Stimulated activated CD8-positive, alpha-beta memory T cell treated with anti-CD3 and anti-CD28 coated beads, Interleukin-15, amount 100 ng/mL, for 24 hours (primary cell): ENCODE measurements at places on chromosomes 2 and 18.

DNA sequence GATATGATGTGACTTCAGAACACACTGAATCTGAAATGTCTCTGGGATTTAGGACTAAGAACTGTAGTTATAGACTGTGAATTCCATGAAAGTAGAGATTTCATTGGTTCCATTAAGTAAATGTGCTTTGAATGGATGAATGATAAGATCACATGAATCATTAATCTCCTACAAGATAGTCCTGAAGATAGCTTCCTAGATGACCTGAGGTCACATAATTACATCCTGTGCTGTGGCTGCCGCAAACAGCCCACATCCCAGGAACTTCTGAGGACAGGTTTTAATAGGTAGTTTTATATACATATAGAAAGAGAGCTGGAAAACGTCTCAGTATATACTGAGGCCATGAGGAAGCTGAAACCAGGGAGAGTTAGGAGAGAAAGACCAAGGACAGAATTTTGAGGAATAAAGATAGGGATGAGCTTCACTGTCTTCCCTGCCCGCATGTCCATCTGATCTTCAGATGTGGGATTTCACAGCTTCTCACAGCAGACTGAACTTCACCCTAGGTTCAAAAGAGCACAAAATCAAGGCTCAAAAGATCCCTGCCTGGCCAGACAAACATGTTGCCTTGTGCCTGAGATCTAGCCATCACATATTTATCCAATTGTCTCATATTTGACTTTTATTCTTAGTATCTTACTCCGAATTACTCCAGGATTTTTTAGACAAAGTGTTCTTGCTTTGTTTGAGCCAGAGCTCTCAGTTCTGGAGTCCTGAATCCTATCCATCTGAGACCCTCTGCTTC, 188.2 kb downstream of the IRS1 start:
- DNase-seq = no peak

DNA sequence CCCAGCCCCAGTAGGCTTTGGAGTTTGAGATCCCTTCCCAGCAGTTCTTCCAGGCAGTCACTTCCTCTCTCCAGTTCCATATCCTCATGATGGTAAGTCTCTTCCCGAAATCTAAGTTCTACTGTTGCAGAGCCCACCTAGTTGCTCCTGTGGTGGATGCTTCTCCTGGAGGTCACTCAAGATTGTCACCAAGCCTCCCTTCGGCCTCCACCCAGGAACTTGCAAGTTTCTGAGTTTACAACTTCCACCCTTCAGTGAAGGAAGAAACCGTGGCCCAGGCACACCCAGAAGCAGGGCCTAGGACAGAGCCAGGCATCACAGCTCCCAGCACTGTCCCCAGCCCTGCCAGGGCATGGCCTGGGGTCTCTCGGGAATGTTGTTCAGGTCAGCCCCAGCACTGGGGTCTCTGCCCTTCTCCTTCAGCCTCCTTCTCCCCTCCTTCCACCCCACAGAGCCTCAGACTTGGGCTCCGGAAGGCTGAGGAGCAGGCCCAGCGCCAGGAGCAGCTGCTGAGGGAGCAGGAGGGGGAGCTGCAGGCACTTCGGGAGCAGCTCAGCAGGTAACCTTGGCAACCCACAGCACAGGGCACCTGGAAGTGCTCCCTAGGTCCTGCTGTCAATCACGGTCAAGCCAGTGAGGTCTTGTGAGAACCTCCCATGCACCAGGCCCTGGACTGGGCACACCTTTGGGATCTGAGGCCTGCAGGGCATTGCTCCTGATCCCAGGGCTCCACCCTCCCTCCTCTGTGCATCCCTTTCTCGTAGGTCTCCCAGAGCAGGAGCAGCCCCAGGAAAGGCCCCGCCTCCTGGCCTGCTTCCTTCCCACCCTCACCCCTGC, 7.1 kb downstream of the RUFY4 start:
- no peak for DNase-seq

DNA sequence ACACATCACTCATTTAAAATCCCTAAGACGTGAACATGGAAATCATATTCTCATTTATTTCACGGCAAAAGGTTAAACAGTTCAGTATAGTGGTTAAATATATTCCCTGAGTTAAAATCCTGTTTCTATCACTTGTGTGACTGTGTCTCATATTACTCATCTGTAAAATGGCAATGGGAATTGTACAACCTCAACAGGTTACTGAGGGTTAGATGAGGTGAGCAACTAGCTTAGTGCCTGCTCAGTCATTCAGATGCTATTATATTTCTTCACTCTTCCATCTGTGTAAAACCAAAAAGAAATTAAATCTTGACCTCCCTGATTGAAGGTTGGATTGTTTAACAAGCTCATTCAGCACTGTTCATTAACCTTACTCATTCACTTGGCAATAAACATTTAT, 212.4 kb upstream of the STK17B start:
- no peak for DNase-seq

DNA sequence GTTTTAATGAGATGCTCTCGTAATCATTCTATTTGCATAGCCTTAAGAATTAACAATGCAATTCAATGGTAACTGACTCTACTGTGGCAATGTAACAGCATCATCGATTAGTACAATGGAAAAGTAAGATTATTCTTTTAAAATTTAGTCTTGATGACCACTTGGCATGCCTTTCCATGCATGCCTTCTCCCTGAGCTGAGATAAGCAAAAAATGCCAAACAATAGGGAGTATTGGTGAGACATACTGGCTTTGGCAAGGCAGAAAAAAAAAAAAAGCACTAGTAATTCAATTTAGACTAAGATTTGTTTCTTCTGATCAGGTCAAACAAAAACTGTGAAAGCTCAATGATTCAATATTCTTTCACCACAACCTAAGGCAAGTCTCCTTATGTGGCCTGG, 110.8 kb upstream of the TRIB2 start:
- DNase-seq = no peak

DNA sequence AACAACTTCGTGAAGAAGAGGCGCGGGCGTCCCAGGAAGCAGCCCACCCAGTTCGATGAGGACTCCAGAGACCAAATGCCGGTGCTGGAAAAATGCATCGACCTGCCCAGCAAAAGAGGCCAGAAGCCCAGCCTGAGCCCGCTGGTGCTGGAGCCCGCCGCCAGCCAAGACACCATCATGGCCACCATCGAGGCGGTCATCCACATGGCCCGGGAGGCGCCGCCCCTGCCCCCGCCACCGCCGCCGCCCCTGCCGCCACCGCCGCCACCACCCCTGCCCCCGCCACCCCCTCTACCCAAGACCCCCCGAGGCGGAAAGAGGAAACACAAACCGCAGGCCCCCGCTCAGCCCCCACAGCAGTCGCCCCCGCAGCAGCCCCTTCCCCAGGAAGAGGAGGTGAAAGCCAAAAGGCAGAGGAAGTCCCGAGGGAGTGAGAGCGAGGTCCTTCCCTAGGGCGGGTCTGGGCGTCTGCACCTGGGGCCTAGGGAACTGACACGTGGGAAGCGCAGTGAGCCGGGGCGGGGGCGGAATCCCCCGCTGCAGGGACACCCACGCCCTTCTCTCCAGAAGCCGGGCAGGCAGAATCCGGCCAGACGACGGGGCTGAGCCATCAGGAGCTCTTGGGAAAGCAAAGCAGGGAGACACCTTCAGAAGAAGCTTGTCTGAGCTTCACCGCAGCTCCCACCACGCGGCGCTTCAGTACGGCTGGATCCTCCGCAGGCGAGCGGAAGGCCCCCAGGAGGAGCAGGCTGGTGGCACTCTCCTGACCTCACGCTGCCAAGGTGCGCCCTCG, 382.8 kb downstream of the SETBP1 start:
- no peak for DNase-seq

DNA sequence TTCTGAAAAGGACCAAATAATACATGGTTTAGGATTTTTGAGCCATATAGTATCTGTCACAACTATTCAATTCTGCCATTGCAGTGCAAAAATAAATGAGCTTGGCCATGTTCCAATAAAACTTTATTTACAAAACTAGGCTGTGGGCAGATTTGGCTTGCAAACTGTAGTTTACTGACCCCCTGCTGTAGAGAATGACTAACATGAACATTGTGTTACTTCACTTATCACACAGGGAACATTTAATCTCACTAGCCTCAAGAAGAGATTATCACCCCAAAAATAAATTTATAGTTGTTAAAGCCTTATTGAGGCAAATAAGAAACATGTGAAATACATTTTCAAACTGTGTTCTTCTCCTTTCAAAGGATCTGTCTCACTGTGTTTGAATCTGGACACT, 766.2 kb downstream of the MBD2 start:
- no peak for DNase-seq

DNA sequence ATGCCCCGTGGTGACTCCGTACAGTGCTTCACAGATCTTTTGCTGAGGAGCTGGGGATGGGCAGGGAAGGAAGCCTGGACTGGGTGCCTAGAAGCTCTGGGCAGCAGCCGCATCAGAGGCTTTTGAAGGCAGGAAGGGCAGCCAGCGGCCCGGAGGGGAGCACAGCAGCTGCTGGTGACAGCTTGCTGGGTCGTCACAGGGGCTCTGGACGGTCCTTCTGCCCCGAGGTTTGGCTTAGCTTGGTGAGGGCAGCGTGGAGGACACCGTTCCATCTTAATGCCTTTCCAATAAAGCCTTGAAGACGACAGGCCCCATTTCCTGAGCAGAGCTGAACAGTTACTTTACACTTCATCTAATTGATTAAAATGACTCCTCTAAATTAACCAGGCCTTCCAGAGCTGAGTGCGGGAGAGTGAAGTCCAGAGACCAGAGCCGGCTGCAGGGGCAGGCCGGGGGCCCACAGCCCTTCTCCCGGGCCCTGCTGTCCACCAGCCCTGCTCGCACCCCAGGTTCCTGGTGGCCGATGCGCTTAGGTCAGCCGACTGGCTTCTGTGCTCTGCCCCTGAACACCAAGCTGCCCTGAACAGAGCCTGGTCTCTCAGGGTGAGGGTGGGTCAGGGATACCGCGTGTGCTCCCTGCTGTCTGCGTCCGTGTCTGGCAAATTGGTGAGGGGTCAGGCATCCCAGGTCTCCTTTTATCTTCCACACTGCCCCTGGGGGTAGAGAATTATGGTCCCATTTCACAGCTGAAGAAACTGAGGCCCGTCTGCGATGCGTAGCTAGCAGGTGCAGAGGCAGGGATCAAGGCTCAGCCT, 43.5 kb downstream of the RRM2 start:
- DNase-seq = no peak

DNA sequence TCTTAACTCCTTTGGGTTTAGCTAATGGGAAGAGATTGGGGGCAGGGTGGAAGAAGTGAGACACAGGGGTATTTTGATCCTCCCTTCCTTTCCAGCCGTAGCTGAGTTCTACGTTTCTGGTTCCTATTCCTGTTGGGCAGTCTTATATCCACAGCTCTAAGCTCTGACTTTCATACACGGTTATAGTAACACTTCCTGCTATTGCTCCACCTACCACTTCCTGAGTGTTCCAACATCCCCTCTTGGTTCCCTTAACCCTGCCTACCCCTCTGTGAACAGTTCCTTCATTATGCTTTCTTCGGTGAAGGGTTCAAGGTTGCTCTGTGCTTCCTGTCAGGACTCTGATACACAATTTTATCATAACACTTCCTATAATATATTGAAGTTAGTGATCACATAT, 205.1 kb downstream of the DNAH7 start:
- no peak for DNase-seq

DNA sequence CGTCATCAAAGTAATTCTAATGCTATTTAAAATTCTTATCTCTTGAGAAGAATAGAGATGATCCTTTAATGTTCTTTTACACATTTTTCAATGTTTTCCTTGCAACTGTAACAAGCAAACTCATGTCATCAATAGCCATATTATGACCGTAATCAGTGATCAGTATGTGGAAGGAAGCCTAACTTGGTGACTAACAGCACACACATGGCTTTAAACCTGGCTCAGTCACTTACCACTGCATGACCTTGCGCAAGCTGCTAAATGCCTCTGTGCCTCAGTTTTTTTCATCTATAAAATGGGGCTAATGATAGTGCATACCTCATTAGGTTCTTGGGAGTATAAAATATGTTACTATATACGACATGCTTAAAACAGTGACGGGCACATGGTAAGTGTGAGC, 149.7 kb downstream of the BCL2 start:
- DNase-seq = no peak

DNA sequence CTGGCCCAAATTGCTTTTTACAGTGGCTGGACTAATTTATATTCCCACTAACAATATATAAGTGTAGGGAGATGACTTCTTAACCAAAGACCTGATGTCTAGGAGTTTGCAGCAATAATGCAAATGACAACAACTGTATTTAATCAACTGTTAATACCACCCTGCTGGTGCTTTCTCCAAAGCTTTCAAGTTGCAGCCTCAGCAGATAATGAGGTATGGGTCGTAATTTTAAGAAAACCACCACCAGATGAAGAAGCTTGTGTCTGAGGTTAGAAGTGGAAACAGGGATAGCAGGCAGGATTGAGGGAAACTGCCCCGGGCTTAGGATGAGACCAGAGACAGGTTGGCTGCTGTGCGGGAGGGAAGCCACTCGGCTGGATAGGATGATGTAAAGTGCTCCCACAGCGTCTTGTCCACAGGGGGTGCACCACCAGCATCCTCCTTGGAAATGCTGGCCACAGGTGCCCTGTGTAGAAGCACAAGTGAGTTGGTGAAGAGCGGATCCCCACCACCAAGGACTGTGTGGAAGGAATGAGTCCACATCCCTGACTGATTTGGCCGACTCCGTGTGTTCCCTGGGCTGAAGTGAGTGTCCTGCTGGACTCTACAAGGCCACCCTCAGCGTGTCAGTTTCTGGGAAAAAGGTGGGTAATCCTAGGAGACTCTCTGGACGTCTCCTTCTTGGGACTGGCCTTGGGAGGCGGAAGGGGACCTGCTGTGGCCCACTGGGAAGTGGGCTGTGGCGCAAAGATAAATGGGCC, 76.1 kb upstream of the SMAD2 start:
- no peak for DNase-seq

DNA sequence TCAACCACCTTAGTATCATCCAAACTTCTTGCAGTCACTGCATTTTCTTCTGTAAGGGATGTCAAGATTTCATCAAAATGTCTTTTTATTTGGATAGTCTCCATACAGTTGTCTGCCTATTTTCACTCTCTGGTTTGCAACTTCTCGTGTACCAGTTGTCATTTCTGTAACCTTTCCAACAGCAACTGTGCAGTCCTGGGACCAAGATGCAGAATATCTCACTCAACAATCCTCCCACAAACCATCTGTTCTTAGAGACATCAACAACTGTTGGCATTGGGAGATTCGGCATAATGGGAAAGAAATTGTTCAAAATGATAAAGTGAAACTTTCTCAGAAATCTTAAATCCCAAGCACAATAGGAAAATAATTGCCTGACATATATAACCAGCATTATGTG, 933.6 kb upstream of the SLC39A10 start:
- no peak for DNase-seq

DNA sequence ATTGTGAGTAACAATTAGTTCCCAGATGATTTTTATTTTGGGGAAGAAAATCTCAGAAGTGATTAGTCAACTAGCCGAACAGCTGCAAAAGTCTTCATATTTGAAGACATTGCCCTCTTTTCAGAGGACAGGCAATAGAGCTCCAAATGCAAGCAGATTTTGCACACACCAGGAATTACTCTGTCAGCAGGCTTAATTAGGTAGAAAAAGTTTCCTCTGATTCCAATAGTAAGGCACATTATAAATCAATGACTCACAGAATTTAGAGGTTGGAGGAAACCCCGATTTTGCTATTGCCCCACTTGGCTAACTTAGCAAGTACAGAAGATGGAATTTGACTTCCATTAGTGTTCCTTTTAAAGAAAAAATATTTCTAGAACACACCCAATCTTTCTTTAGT, 30.7 kb upstream of the SCN1A start:
- no peak for DNase-seq
